Dermis blood vessel endothelial cell (primary cell): ENCODE measurements at places on chromosomes 1 and 21. TPM values are rescaled to one million over a fixed set of nuclear protein-coding genes. Genes with fewer than 3 reads are reported as not detected.

The RGS1 gene
- total RNA-seq = not detected in 2 replicates

The MUTYH gene
- total RNA-seq = 18.0 and 18.9 TPM in 2 replicates

GRCh38 chr1:245091818-245092637 lies 62.8 kb upstream of the KIF26B start:
- DNase-seq = peak; percentile 99

The FYB2 gene
- total RNA-seq = not detected in 2 replicates

- peak; percentile 26 for DNase-seq
Observed at GRCh38 chr21:39098696-39099200, 84.5 kb downstream of the PSMG1 start.

The ANXA9 gene
- total RNA-seq = not detected in 2 replicates

DNA sequence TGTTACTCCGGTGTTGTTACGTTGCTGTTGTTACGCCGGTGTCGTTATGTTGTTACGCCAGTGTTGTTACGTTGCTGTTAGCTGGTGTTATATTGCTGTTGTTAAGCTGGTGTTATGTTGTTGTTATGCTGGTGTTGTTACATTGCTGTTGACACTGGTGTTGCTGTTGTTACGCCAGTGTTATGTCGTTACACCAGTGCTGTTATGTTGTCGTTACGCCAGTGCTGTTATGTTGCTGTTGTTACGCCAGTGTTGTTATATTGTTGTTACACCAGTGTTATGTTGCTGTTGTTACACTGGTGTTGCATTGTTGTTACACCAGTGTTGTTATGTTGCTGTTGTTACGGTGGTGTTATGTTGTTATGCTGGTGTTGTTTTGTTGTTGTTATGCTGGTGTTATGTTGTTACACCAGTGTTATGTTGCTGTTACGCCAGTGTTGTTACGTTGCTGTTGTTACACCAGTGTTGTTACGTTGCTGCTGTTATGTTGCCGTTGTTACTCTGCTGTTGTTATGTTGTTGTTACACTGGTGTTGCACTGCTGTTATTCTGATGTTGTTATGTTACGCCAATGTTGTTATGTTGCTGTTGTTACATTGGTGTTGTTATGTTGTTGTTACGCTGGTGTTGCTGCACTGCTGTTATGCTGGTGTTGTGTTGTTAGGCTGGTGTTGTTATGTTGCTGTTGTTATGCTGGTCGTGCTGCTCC lies 25.6 kb downstream of the H6PD start:
- peak; percentile 33 for DNase-seq

GRCh38 chr1:7266561-7266960 lies 481.3 kb downstream of the CAMTA1 start:
- no peak for DNase-seq

DNA sequence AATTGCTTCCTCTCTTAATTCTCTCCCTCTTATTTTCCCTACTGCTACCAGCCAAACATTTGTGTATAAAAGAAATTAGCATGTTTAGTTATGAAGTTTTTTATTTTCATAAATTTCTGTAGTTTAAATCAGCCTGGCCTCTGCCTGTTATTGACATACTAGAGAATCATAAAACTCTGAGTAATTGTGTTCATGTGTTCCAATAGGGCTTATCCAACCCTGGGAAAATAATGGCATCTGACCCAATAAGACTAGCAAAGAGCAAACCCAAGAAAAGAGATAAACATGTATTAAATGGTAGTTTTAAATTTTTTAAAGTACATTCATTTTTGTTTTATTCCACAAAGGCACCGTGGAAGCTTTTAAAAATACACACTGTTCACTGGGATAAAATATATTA lies 404.3 kb downstream of the HLX start:
- no peak for DNase-seq

The SMCP gene
- not detected in 2 replicates for total RNA-seq

GRCh38 chr1:86231076-86231475 lies 74.5 kb upstream of the COL24A1 start:
- DNase-seq = no peak
